Retinal pigment epithelial cell (primary cell): ENCODE measurements at places on chromosomes 12 and 14.

GRCh38 chr12:96402061-96402460 is 1.8 kb upstream of the CDK17 start:
- DNase-seq = no peak

- DNase-seq = no peak
Observed at GRCh38 chr12:116336542-116337065, 59.1 kb upstream of the MED13L start.

- DNase-seq = no peak
Observed at GRCh38 chr14:38208618-38209562, 1.2 kb downstream of the SSTR1 start.

DNA sequence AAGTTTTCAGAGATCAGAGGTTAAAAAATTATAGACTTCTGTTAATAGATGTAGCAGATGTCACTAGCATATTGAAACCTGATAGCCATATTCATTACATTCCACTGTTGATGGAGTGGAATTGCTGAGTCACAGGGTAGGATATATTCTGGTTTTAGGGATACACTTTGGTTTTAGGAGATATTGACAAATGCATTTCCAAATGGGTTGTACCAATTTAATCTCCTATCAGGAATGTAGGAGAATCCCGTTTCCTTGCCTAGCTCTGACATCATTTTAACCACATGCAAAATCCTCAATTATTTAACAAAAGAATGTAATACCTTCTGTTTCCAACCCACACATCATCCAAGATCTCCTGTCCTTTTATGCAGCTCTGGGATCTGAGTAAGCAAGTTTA is 30.7 kb upstream of the ESR2 start:
- no peak for DNase-seq

DNA sequence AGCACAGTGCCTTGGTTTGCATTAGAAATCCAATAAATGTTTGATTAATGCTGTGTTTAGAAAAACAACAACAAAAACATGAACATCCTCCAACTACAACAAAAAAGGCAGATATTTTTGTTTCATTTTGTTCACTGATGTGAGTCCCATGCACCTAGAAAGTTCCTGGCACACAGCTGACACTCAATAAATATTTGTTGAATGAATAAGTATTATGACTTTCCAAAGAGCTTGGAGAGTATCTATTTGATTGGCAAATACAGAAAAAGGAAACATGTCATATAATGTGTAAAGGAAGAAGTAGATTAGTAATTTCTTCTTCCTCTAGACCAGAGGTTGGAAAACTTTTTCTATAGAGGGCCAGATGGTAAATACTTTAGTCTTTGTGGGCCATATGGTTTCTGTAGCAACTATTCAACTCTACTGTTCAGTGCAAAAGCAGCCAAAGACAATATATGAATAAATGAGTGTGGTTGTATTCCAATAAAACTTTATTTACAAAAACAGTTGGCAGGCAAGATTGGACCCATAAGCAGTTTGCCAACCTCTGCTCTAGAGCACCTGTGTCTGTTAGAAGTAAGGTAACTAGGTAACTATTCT is 312.3 kb upstream of the DIO2 start:
- DNase-seq = no peak

DNA sequence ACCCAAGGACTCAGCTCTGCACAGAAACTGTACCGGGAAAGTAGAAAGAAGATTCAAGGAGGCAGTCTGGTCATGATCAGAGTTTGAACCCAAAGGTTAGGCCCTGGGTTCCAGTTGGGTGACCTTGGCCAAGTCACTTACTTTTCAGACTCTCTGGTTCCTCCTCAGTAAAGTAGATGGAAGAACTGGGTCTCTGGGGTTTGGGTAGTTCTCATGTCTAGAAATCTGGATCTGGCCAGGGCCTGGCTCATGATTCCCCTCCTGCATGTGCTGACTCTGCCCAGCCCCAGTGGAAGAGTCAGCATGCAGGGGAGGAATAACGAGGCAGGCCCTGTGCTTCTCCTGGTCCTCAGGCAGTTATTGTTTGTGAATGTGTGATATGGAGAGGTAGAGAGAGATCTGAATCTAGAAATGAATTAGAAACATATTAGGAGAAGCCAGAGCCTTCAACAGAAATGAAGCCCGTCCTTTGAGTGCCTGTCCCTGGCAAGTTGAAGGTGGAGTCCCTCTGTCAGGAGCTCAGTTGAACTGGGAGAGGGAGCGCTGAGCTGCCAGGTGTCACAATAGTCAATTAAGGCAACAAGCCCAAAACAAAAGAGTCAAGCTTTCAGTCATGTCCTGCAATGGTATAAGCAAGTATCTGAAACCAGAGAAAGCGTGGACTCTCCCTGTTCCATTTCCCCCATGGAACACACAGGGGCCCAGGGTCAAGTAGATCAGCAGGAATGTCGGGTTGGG is 131.3 kb upstream of the HIF1A start:
- DNase-seq = no peak

GRCh38 chr12:3364226-3364625 is 126.8 kb upstream of the PRMT8 start:
- no peak for DNase-seq

DNA sequence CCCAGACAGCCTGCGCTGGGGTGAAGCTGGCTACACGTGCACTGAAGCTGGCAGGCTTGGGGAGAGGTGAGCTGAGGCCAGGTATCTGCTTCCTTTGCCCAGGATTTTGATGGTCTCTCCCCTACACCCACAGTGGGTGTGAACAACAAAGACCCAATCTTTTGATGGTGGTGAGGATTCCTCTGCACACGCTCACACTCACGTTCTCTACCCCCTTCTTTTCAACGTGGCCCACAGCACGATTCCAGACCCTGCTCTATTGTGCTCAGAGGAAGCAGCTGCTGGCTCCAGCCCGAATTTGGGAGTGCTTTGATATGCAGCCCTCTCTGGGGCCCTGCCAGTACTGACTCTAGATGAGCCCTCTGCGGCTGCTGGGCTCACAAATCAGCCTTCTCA is 4.9 kb downstream of the CD9 start:
- no peak for DNase-seq

DNA sequence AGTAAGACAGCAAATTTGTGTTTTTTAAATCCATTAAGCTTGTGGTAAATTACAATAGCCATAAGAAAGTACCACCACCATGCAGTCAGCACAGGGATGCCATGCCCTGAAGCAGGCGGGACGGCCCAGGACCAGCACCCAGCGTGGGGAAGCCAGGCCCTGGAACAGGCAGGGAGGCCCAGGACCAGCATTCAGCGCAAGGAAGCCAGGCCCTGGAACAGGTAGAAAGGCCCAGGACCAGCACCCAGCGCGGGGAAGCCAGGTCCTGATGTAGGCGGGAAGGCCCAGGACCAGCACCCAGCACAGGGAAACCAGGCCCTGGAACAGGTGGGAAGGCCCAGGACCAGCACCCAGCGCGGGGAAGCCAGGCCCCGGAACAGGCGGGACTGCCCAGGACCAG is 13.2 kb downstream of the CHFR start:
- no peak for DNase-seq

DNA sequence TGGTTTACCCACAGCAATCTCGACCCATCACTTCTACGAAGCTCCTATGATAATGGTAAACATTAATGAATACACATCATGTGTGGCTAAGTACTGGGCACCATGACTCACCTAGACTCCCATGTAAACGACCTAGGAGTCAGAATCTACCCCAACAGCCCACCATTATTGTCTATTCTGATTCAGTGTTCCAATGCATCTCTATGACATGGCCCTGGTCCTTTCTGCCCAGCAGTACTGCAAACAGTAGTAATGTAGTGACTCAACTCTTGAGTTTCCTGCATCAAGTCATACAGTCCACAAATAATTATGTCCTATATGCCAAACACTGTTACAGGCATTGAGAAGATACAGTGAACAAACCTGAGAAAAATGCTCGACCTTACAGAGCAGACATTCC is 14.6 kb downstream of the GTF2A1 start:
- no peak for DNase-seq

DNA sequence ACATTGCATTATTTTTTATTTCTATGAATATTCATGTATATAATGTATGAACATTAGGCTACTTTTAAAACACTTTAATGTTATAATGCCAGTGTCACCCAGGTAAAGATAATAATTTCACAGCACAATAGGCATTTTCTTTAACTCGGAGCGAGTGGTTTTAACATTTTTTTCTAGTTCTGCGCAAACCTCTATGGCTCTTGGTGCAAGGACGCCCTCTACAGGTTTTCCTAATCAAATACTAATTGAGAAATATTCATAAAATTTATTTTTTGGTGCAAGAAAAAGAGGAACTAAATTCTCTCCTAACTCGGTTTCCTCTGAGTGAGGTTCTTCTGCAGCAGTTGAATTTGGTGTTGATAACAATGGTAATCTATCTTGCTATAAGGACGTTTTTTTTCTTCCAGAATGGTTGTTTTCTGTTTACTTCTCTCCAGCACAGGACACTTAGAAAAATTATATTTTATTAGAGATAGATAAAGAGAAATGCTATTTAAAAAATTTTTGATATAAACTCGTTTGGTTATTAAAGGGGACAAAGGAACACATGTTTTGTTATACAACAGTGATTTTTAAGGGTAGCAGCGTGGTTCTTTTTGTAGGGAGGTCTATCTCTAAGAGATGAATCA is 2.4 kb upstream of the WIF1 start:
- DNase-seq = no peak
